ENCODE measurements at places on chromosomes 6 and 20. TPM values are rescaled to one million over a fixed set of nuclear protein-coding genes. Genes with fewer than 3 reads are reported as not detected.

DNA sequence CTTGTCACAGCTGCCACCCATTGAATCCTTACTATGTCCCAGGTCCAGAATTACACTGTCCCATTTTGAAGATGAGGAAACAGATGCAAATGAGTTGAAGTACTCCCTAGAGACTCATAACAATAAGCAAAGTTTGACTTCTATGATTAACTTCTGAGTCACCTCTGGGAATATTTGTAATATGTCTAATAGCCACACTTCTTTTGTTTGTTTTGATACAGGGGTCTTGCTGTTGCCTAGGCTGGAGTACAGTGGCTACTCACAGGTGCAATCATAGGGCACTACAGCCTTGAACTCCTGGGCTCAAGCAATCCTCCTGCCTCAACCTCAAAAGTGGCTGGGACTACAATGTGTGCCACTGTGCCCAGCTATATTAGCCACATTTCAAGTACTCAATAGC lies 11.4 kb upstream of the SOX12 start:
- no peak for DNase-seq

DNA sequence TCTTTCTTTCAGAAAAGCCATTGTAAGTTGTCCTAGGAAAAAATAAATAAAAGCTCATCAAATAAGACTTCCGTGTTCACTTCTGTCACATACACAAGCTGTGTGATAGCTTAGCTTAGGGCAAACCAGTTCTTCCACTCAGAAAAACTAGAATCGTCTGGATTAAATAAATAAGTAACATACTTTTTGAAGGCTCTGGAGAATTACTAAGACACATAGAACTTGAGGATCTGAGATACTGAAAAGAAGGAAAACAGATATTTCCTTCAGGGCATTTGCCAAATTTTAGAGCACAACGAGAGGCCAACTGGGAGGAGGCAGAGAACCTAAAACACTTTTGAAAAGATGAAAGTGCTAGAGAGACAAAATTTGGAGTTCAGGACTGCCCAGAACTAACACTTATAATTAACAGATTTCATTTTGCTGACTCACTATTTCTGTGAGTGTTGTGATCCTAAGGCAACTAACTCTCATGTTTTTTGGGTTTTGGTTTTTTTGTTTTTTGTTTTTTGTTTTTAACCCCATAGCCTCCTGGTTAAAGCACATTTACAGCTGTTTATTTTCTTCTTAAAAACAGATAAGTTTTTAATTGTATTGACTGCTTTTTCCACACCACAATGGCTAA lies 38.7 kb upstream of the THEMIS start:
- DNase-seq = no peak

DNA sequence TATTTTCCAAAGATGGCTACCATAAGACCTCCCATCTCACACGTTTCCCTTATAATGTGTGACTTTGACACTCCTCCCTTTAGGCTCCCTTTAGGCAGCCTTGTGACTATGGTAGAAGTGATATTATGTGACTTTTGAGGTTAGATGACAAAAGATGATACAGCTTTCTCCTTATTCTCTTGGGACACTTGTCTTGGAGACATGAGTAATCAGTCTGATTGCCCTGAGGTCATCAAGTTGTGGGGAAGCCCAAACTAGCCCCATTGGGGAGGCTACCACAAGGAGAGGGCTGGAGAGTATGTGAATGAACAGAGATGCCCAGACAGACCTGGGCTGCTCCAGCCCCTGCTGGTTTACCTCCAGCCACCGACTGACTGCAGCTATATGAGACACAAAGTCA lies 10.6 kb upstream of the DLK2 start:
- DNase-seq = no peak

GRCh38 chr6:84739866-84740208 lies 24.6 kb downstream of the TBX18 start:
- no peak for DNase-seq

The BANF2 gene
- not detected for total RNA-seq

Data from pulmonary artery endothelial cell (primary cell).